Fibroblast of skin of right quadriceps (primary cell): ENCODE measurements at places on chromosomes 2 and 18.

DNA sequence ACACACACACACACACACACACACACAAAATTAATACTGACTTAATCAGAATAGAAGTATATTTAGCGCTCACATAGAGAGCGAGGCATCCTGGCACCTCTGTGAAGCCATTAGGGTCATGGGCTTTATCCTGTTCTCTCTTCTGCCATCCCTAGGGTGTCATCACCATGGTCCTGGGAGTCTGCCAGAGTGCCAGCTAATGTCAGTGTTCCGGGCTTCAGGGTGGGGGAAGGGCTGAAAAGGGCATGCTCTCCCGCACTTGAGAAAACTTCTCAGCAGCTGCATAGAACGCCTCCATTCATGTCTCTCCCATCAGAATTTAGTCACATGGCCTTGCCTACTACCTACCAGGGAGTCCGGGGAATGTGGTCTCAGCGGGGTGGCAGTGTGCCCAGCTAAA lies 19.7 kb upstream of the DYNC2LI1 start:
- DNase-seq = no peak

GRCh38 chr2:230824406-230824978 lies 40.2 kb upstream of the ITM2C start:
- DNase-seq = peak; percentile 80

GRCh38 chr2:129118296-129118695 lies 799.6 kb upstream of the HS6ST1 start:
- DNase-seq = no peak

GRCh38 chr2:10249798-10250197 lies 52.9 kb upstream of the HPCAL1 start:
- DNase-seq = no peak

- DNase-seq = peak; percentile 65
Measured at GRCh38 chr2:28287256-28287915, 105.3 kb upstream of the FOSL2 start.
